ENCODE measurements at places on chromosomes 5 and 9.

DNA sequence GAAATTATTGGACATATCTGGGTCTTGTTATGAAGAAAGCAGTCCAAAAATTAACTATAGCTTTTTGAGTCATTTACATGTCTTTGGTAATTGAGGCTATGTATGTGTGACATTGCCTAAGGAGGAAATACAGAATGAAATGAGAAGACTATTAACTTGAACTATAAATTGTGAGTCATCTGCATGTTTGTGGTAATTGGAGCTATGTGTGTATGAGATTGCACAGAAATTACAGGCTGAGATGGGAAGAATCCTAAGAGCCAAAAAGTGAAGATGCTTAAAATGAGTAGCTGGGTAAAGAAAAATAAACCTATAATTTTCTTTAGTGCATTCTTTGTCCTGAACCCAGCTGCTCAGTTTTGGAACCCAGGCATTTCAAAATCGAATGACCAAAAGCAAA, 747.6 kb upstream of the EDIL3 start:
- no peak for DNase-seq

DNA sequence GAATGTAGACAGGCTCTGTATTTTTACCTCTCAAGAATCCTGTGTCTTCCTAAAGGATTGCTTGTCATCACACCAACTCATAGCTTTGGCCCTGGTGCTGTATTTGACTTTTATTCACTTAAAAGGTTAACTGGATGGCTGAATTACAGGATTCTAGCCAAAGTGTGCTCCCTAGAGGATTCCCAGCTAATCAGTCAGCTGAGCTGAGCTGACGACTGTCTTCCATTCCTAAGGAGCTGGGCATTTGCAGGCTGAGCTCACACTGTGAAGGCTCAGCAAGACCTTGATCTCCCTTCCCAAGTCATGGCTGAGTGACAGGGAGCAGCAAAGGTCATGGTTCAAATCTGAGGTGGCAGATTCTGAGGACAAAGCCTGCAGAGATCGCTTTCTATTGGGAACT, 59.0 kb upstream of the PALM2AKAP2 start:
- DNase-seq: no peak

GRCh38 chr9:125409217-125409636, 147.6 kb downstream of the GAPVD1 start:
- peak; percentile 26 for DNase-seq

- DNase-seq: no peak
Measured at GRCh38 chr5:167442922-167443321, 848.5 kb upstream of the WWC1 start.

DNA sequence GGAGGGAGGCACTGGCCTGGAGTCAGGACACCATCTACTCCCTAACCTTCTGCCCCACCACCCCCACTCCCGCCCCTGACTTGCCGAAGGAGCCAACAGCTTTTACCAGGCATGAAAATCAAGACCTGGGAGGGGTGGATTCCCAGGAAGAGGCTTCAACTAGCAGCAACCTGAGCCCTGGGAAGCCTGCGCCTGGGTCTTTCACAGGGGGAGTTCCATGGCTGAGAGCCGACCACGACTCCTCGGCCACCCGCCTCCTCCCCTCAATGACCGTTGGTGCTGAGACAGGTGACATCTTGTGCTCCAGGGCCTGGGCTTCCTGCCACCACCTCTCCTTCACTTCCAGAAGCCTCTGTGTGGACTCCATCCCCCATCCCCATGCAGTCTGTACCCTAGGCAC, 37.1 kb downstream of the BARX1 start:
- no peak for DNase-seq

DNA sequence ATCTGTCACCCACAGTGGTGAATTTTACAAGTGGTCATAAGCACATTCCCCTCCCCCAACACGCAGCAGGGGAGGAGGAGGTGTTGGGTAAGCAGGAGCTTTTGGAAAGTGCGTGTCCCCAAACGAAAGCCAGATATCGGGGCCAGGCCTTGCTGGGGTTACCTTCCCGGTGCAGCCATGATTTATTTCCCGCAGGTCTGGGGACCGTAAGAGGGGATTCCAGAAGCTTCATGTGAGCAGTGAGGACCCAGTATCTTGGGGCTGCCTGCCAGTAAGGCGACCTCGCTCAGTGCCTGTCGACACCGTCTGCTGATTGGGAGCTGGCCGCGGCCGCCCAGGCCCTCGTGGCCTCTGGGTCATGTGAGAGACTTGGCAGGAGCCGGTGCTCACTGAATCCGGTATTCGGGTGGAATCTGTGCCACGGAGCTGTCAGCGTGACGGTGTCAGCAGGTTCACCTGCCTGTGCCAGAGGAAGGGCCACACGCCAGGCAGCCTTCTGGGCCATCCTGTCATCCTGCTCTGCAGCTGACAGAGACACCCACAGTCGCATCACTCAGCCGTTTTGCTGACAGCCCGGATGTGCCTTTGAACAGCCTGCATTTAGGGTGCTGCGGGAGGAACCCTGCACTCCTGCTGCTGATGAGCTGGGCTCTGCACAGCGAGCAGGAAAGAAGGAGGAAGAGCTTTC, 37.3 kb downstream of the SEC61B start:
- no peak for DNase-seq

- DNase-seq: no peak
Measured at GRCh38 chr9:3200331-3200774, 325.4 kb downstream of the RFX3 start.

DNA sequence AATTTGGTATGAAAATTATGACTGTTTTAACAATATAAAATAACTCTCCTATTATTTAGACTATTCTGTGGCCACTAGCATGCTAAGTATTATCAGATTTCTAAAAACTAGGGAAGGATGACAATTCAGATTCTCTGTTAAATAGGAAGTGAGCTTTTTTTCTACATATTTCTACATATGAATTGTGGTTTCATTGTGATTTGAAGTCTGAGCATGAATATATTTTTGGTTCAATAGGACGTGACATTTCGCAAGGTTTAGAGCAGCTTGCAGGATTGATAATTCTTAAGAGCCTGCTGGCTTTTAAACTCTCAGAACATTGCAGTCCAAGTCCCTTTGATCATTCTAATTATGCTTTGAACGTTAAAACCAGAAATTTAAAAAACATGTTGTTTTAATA, 82.9 kb downstream of the ADGRV1 start:
- no peak for DNase-seq

- DNase-seq: no peak
Measured at GRCh38 chr5:11780641-11781345, 123.5 kb downstream of the CTNND2 start.

- DNase-seq: no peak
Measured at GRCh38 chr5:144276034-144276822, 105.6 kb downstream of the KCTD16 start.

DNA sequence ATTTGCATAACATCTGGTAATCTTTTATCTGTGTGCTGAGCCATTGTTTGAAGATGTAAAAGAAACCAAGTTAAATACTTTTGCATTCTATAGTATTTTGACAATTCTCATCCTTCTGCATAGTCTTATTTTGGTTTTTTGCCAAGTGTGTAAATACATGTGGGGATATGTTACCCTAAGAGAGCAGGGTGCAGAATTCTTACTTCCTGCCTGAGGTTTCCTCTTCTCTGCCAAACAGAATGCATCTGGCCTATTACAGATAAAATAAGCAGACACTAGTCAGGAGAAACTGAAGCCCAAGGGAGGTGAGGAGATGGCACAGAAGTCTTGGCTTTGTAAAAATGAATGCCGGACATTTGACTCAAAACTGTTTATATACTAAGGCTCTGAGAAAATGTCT, 462.1 kb downstream of the TMEM38B start:
- no peak for DNase-seq

- no peak for DNase-seq
Measured at GRCh38 chr5:110977915-110978314, 93.6 kb upstream of the TSLP start.

- DNase-seq: no peak
Measured at GRCh38 chr9:101477736-101478135, 42.2 kb upstream of the ALDOB start.

- no peak for DNase-seq
Measured at GRCh38 chr5:114362197-114362976, 517 bp downstream of the KCNN2 start.

DNA sequence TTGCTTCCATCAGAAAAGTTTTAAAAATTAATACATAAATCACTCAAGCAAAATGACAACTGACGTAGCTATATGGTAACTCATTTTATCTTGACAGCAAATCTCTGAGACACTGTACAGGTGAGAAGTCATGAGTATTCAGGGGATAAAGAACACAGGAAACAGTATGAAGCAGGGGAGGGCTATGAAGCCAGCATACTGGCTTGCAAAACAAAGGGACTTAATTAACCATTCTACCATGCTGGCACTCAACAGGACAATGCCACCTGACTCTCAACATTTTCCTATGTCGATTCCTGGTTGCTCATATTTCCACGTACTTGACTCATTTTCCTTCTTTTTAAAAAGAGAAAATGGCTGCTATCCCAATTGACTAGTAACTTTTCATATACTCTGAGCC, 151.4 kb upstream of the RETREG1 start:
- DNase-seq: no peak

DNA sequence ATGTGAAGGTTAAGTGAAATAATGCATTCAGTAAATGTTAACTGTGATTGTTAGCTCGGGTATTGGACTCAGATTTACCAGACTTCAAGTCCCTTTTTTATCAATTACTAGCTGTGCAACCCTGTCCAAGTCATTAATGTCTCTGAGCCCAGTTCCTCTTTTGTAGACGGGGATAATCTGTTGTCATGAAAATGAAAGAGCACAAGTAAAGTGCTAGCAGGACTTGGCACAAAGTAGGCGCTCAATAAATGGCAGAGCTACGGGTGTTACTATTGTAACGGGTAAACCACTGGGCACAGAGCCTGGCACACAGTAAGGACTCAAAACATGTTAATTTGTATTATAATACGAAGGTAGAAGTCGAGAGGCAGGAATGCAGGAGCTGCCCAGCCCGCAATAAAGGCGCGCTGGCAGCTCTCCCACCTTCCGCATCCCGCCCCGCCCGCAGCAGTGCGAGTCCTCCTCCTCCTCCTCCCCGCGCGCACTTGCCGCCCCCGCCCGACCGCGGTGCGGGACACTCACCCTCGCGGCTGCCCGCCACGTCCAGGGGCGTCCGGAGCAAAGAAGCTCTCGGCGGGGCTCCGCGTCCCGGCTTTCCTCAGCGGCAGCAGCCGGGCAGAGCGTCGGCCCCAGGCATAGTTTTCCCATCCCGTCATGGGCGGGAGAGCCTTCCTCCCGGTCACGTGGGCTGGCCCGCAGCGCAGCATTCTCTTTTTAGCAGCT, at the start of gene C1QTNF2:
Gene C1QTNF2, minus strand, starts transcription at position 637 of the 723 bp plus-strand sequence. CDS start 15,615 bp downstream, outside the sequence.
- no peak for DNase-seq

DNA sequence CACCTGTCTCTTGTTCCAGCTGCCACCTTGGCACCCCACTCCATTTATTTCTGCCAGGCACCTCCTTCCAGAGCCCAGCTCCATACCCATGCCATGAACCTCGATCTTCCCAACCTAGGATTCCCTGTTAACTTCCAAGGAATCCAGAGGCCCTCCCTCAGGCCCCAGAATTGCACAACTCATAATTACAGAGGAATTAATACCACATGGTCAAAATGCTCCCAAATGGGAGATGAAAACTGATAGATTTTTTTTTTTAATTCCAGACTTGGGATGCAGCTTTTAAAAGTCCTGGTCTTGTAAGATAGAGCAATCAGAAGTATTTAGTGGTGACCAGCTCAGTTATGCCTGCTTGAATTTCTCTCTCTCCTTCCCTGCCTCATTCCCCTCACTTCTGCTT, 96.2 kb upstream of the CCDC112 start:
- no peak for DNase-seq

GRCh38 chr5:124908581-124909451, 162.4 kb upstream of the ZNF608 start:
- DNase-seq: no peak

- DNase-seq: no peak
Measured at GRCh38 chr5:89397096-89397495, 514.1 kb upstream of the MEF2C start.

GRCh38 chr5:169522851-169523250, 60.7 kb upstream of the SPDL1 start:
- DNase-seq: no peak

DNA sequence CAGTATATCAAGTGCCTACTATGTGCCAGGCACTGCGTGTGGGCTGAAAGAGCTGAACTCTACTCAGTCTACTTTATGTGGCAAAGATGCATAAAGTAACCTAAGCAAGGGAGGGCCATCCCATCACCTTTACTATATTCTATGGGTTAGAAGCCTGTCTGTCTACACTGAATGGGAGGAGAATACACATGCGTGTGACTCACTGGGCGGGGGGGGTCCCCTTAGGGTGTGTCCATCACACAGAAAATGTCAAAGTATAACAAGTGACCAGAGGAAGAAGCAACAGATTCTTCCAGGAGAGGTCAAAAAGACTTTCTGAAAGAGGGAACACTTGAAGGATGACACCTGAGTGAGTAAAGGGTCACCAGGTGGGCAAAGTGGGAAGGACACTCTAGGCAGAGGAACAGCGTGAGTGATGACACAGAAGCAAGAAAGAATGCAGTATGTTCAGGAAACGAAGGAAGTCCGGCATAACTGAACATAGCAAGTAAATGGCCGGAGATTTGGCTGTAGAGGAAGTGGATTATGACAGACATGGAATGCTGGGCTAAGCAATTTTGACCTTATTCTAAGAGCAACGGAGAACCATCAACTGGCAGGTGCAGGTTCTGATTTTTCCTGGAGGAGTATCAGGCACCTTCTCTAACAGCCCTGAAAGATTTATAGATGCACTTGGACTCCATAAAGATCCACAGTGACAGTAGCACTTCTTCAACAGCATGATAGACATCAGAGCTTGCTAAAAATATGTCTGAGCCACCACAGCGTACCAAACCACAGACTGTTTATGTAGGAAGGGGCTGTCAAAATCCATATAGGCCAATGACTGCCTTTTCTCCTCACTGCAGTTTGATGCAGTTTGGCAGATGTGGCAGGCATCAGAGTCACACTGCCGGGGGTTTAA, 8.0 kb upstream of the WHRN start:
- no peak for DNase-seq

GRCh38 chr9:137044502-137045177, 1.3 kb downstream of the NPDC1 start:
- DNase-seq: no peak

DNA sequence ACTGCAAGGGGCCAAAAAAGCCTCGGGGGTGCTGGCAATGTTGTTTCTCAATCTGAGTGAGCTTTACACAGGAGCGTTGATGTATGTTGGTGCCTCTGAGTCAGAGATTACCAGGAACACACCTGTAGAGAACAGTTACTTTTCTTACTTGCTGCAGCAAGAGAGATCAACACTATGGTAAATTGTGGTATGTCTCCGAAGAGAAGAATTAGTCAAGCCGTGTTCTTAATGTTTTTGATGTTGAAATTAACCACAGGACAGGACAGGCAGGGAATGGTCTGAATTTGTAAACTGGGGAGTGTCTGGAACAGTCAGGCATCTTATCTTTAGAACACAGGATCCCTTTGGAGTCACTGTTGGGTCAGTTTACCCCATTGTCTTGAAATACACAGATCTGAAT, 285.7 kb downstream of the DNAH5 start:
- no peak for DNase-seq

DNA sequence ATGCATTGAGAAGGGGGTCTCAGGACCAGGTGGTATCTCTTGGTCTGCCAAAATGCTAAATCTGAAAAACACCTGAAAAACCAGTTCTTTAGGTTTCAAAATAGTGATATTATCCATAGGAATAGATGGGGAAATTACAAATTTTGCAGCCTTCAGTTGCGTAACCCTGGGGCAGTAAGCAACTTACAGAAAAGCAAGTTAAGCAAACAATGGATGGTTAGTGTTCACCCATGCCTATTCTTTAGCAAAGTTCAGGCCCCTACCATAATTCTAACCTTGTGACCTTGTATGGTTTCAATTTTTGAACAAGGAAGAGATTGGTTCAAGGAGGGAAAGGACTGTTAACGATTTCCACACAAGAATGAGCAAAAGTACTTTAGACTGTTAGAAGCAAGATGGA, 24.5 kb downstream of the GLRX start:
- no peak for DNase-seq
